ENCODE measurements at places on chromosomes 2 and 18. TPM values are rescaled to one million over a fixed set of nuclear protein-coding genes. Genes with fewer than 3 reads are reported as not detected.
A peak's percentile ranks its signal among the peaks of the same experiment; 100 is the strongest.

GRCh38 chr2:234686088-234686890, 189.4 kb upstream of the ARL4C start:
- H3K4me3 ChIP-seq: no peak overlapping the region
- no peak overlapping the region for H3K27ac ChIP-seq
- no peaks in the 10 kb centered on the region for H3K27me3 ChIP-seq
- H3K4me1 ChIP-seq: peaks cover 8% of the 10 kb centered on the region

DNA sequence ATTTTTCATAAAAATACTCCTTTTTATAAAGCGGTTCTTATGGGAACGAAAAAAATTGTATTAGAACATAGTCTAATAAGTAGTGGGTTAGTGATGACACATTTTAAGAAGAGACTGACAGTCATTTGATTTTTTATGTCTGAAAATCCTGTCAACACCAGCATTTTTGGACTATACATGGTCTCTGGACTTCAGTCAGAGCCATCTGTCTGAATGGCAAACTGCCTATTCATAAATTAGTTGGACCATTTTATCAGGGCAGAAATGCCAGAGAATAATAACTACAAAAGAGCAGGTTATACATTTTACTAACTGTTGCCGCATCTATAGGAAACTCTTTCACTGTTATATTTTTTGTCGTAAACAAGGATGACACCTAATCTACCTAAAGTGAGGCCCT, 437.6 kb downstream of the ZNF804A start:
- no peak for DNase-seq
- H3K36me3 ChIP-seq: no peaks in the 10 kb centered on the region
- H3K4me3 ChIP-seq: no peak overlapping the region
- H3K27ac ChIP-seq: no peak overlapping the region

The FKBP7 gene
- 21.8 TPM for total RNA-seq

The GALNT3 gene
- total RNA-seq: 3.5 TPM

DNA sequence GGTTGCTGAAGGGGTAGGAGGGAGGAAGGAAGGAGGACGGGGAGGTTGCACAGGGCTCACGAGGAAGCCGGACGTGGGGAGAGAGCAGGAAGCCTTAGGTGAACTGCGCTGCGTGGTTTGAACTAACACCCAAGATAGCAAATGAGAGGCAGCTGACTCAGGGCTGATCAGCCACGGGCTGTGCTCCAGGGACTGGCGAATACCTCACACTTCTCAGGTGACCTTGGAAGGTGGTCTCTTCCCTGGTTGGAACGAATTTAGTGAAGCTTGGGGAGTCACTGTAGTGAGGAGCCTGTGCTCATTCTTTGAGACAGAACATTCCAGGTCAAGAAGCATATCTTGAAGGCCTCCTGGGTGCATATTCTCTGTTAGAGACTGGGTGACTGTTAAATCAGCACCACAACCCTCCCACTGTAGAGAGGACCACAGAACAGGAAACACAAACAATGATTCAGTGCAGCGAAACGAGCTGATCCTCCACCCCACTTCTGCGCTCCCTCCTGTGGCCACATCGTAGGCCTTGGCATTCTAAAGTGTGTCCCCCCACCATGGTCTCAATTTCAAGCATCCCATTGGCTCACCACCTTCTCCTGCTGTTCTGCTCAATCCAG, 33.8 kb downstream of the TOGARAM2 start:
- DNase-seq: no peak
- H3K36me3 ChIP-seq: no peaks in the 10 kb centered on the region
- no peak overlapping the region for H3K4me3 ChIP-seq
- no peaks in the 10 kb centered on the region for H3K4me1 ChIP-seq
- no peaks in the 10 kb centered on the region for H3K27me3 ChIP-seq

DNA sequence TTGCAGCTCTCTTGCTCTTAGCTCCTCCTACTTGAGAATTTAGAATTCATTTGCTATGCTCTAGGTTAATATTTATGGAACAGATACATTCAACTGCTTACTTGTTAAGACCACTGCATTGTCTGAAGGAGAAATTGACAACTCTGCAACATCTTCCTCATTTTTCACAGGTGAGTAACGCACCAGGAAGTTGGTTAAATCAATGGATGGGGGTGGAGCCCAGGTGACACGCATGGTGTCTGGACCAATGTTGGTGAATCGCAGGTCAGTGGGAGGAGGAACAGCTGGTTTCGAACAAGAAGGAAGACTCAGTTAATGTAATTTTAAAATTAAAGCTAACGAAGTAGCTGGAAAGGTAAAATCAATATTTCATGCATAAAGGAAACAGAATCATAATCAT, 44.3 kb downstream of the FN1 start:
- no peak overlapping the region for H3K4me3 ChIP-seq
- no peaks in the 10 kb centered on the region for H3K27me3 ChIP-seq
- peaks cover 86% of the 10 kb centered on the region for H3K36me3 ChIP-seq

The CD8B2 gene
- total RNA-seq: not detected

DNA sequence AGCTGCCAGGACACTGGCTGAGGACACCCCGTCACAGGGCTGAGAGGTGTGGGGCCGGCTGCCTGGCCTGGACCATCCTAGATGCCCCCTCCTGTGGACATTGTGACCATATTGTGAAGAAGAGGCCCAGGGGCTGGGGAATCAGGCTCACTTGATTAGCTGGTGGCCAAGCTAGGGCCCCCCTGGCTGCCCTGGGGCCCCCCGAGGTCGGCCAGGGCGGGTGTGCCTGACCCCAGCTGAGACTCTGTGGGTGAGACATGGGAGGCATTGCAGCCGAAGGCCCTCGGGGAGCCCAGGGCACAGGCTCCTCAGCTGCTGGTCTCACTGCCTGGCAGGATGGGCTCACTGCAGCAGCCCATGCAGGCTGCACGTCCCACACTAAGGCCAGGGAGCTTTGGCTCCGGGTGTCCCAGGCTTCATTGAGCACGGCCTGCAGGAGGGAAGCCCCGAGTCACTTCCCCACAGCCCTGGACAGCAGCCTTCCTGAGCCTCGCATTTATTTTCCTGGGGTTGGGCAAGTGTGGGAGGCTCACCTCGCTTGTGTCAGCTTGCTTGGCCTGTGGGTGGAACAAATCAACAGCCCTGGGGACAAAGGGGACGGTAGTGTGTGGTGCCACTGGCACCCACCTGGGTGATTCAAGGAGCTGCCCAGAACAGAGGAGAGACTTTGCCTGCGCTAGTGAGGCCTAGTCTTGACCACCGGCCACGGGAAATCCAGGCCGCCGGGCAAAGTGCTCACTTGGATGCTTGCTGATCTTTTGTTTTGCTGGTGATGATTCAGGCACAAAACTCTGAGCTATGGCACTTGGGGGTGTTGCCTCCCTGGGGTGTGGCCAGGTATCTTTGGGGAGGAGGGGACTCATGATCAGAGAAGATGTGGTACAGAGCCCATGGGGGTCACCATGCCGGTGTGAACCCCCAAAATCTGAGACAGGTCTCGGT, 1.3 kb downstream of the GAL3ST2 start:
- no peak overlapping the region for H3K4me3 ChIP-seq
- no peaks in the 10 kb centered on the region for H3K27me3 ChIP-seq
- DNase-seq: no peak
- no peaks in the 10 kb centered on the region for H3K36me3 ChIP-seq

DNA sequence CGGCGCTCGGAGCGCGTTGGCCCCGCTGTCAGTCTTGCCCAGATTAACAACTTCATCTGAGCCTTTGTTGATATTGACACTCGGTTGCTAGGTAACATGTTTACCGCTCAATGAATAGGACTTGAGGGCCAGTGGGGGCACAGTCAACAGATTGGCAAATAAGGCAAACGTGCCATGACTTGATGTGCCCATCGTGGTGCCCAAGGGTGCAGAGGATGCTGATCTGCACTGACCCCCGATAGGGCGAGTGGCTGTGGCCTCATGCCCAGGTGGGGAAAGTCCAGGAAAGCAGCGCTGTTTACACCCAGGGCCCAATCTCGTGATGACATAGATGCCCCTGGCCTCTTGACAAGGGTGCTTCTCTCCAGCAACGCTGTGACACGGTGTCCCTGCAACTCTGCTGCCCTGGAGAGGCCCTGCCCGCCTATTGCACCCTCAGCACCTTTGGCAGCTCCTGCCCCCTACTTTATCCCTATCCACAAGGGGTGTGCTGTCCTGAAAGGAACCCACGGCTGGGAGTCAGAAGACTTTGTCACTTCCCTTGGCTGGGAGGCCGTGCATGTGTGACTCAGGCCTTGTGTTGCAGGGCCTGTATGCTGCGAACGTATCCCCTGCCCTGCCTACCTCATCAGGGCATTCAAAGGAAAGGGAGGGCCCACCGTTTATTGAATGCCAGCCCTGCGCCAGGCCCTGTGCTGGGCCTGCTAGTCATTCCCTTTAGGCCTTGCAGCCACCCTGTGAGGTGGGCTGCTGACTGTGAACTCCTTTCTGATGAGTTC, 158.0 kb downstream of the INHBB start:
- no peaks in the 10 kb centered on the region for H3K36me3 ChIP-seq
- DNase-seq: no peak
- H3K4me1 ChIP-seq: peaks cover 13% of the 10 kb centered on the region
- no peaks in the 10 kb centered on the region for H3K27me3 ChIP-seq

- no peak for DNase-seq
- H3K4me3 ChIP-seq: no peak overlapping the region
- no peaks in the 10 kb centered on the region for H3K4me1 ChIP-seq
- H3K27ac ChIP-seq: no peak overlapping the region
- H3K27me3 ChIP-seq: no peaks in the 10 kb centered on the region
Observed at GRCh38 chr2:3959372-3959771, 256.0 kb downstream of the DCDC2C start.

The LRRTM4 gene
- not detected for total RNA-seq

The TUBA4B gene
- not detected for total RNA-seq

The CIB4 gene
- not detected for total RNA-seq

- no peak for DNase-seq
- H3K4me1 ChIP-seq: peaks cover 50% of the 10 kb centered on the region
- no peaks in the 10 kb centered on the region for H3K27me3 ChIP-seq
- peak overlapping the region; percentile 90 for H3K27ac ChIP-seq
- peaks cover 40% of the 10 kb centered on the region for H3K36me3 ChIP-seq
- peak overlapping the region; percentile 55 for H3K4me3 ChIP-seq
Observed at GRCh38 chr2:215431290-215431689, 4.6 kb downstream of the FN1 start.

The RIT2 gene
- not detected for total RNA-seq

DNA sequence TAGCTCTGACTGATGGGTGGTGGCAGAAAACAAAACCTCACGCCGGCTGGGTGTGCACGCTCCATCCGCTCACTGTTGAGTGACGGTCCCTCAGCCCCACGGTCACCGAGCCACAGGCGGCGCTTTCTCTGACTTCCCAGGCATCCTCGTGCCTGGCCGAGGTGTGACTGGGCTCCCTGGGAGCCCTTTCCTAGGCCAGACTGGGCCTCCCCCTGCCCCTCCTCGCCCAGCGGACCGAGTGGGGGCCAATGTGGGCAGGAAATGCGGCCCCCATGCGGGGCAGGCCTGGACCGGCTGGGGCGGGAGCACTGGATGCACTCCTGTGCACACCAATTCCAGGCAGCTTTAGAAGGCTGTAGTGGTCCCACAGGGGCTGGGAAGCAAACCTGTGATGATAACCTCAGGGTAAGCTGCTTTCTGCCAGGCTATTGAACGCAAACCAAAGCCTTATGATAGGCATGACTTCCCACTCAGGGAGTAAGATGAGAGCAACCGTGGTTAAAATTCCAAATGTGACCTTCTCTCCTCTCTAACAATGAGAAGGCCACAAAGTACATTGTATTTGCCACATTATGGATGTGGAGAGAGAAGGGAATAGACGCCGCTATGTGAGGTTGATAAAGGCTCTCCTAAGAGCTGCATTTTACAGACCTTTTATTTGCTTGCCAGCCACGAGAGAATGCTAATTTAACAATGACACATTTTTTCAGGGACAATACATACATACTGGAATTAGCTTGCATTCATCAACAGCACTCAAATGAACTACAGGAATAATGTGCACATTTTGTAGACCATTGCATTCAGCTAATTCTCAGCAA, 83.9 kb upstream of the PGAP1 start:
- no peaks in the 10 kb centered on the region for H3K4me1 ChIP-seq
- H3K27ac ChIP-seq: no peak overlapping the region
- H3K36me3 ChIP-seq: peaks cover 18% of the 10 kb centered on the region
- H3K27me3 ChIP-seq: no peaks in the 10 kb centered on the region
- H3K4me3 ChIP-seq: no peak overlapping the region

- peaks cover 13% of the 10 kb centered on the region for H3K4me1 ChIP-seq
- H3K27ac ChIP-seq: no peak overlapping the region
- DNase-seq: no peak
- H3K36me3 ChIP-seq: no peaks in the 10 kb centered on the region
- H3K27me3 ChIP-seq: no peaks in the 10 kb centered on the region
- no peak overlapping the region for H3K4me3 ChIP-seq
Observed at GRCh38 chr18:45571195-45571594, 44.1 kb upstream of the SLC14A2 start.

DNA sequence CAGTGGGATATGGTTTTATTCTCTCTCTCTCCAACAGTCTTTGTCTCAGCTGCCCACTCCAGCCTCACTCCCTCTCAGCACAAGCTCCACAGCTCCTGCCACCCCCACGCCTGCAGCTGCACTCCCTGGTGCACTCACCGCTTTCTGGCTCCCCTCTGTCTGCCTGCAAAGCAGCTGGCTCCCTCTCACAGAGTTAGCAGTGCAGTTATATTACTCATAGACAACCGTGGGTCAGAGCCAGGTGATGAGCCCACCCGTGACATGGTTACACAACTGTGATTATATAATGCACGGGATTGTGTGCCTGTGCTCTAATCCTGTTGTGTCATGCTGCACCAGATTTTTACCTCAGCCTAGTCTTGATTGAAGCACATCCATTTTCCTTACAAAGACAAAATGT, 276.9 kb upstream of the CHAC2 start:
- H3K27me3 ChIP-seq: no peaks in the 10 kb centered on the region
- H3K4me1 ChIP-seq: peaks cover 8% of the 10 kb centered on the region
- no peak for DNase-seq
- no peaks in the 10 kb centered on the region for H3K36me3 ChIP-seq
